ENCODE measurements at places on chromosomes 11 and 22. TPM values are rescaled to one million over a fixed set of nuclear protein-coding genes. Genes with fewer than 3 reads are reported as not detected.
A peak's percentile ranks its signal among the peaks of the same experiment; 100 is the strongest.

The TFIP11 gene
- total RNA-seq, result 41.9 TPM

The NLRP14 gene
- not detected for total RNA-seq

The KREMEN1 gene
- 4.4 TPM for total RNA-seq

The HTR3A gene
- total RNA-seq, result not detected

DNA sequence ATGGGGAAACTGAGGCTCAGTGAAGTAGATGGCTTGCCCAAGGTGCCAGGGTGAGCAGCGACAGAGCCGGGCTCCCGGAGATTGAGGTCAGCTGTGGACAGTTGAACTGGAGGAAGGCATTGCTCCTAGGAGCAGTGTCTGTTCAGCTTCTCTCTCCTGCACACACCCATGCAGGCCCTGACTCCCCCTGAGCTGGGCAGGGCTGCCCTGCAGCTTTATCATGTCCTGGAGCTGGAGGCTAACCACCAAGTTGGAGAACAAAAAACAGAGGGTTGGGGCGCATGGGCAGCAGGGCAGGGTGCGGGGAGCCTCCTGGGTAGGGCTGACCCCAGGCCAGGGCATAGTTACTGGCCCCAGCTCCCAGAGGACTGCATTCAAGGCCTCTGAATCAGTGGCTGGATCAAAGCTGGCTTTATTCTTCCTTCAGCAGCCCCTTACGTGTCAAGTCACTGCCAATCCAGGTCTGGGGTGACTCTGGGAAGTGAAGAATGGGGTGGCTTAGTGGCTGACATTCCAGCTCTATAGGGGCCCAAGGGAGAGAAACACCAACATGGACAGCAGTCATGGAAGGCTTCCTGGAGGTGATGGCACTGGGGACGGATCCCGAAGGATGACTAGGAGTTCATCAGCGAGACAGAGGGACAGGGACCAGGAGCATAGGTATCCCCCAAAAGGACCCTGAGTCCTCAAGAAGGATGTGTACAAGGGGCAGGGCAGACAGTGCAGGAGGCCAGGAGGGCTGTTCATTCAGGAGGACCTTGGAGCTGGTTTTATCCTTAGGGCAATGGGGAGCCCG is 83.8 kb downstream of the CACNA1I start:
- peaks cover 32% of the 10 kb centered on the region for H3K27me3 ChIP-seq
- H3K4me3 ChIP-seq, result no peak overlapping the region
- H3K4me1 ChIP-seq, result no peaks in the 10 kb centered on the region
- H3K36me3 ChIP-seq, result no peaks in the 10 kb centered on the region
- no peak overlapping the region for H3K27ac ChIP-seq

DNA sequence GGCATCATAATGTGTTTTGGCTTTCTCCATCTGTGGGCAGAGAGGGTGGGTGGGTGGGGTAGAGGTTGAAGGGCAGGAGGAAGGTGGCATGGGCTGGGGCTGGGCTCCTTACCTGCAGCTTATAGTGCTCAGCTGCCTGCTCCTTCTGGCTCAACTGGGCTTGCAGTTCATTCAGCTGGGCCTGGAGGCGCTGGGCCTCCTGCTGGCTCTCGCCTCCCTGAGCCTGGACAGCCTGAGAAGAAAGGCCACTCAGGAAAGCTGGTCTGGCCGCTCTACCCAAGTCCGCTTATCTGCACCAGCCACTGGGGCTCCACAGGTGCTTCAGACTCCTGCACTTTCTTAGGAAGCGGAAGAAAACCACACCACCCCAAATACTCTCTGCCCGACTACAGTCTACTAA is 10.4 kb downstream of the IL18BP start:
- DNase-seq, result no peak
- no peak overlapping the region for H3K27ac ChIP-seq
- H3K36me3 ChIP-seq, result peaks cover 59% of the 10 kb centered on the region
- peaks cover 11% of the 10 kb centered on the region for H3K4me1 ChIP-seq
- no peak overlapping the region for H3K4me3 ChIP-seq

DNA sequence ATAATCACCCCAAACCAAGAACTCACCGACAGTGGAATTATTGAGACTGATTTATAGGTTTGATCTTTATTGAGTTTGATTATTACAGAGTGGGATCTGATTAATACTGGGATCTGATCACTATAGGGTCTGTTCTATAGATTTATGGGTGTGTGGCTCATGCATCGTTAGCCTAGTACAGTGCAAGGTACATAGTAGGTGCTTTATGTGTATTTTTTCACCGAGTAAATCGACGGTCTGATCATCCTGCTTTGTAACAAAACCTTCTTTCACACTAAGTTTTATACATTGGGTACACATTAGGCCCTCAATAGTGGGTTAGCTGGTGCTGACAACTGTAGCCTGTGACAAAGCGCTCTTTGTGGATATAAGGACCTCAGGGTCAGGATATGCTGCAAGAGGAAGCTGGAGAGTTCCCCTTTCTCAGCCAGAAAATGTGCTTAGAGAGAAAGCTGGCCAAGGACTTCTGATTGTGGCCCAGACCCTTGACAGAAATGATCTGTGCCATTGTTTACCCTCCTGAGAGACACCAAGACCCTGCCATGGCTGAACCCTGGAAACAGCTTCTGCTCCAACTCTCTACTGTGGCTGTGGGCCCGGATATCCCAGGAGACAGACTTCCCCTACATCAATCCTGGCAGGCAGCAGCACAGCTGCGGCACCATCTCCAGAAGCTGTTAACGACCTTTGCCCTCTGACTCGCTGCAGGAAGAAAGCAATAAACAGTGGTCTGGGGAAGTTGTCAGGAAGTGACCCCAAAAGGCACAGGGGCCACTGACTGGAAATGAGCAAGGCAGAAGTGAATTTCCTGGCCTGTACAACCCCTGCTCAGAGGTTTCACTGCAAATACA is 16.1 kb upstream of the TPP1 start:
- H3K36me3 ChIP-seq, result no peaks in the 10 kb centered on the region
- peak; percentile 39 for DNase-seq
- H3K27ac ChIP-seq, result no peak overlapping the region
- H3K4me3 ChIP-seq, result no peak overlapping the region

DNA sequence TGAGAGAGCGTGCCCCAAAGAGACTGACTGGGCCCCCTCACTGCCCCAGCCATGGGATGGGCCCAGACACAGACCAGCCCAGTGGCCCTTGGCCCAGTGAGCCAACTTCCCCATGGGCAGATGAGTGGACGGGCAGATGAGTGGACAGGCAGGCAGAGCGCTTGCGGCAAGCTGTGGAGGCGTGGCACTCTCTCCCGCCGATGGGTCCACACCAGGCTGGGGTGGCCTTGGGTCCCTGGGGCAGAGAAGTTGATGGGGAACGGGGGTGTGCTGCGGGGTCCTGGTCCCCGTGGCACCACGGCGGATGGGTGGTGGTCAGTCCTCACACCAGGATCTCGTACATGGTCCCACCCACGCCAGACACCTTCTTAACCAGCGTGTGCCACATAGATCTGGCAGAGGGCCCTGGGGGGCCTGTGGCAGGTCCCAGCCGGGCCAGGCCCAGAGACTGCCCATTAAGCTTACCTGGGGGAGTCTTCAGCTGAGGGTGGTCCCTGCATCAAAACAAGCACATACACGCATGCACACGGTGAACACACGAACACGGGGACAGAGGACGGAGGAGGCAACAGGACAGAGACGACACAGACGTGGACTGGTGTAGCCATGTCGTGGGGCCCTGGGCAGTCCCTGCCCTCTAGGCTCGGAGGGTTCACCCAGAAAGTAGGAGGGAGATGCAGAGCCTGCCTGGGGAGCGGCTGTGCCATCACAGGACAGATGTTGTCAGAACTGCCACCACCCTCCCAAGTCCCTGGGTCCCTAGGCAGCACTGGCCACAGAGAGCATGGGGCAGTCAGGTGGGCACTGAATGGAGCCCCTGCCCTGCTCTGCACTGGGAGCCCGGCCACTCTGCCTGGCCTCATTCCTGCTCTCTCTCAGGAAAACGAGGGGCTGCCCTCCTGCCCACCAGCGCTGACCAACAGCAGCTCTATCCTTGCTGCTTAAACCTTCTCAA is 182.2 kb downstream of the IGLL1 start:
- H3K27ac ChIP-seq, result no peak overlapping the region
- DNase-seq, result no peak
- no peaks in the 10 kb centered on the region for H3K36me3 ChIP-seq
- H3K27me3 ChIP-seq, result no peaks in the 10 kb centered on the region
- no peak overlapping the region for H3K4me3 ChIP-seq

Measured in GM23248 (cell line).